OCI-LY7 (cell line): ENCODE measurements at places on chromosomes 7 and 10. TPM values are rescaled to one million over a fixed set of nuclear protein-coding genes. Genes with fewer than 3 reads are reported as not detected.

The CDHR1 gene
- not detected in 2 replicates for total RNA-seq

The STOX1 gene
- 2.5 and 2.6 TPM in 2 replicates for total RNA-seq

The SRGN gene
- 5.8 and 9.1 TPM in 2 replicates for total RNA-seq

The CPVL gene
- total RNA-seq: not detected in 2 replicates

The AGBL3 gene
- total RNA-seq: 4.9 and 7.1 TPM in 2 replicates

The SFR1 gene
- 13.9 and 18.0 TPM in 2 replicates for total RNA-seq

The ADAMTS14 gene
- total RNA-seq: 0.11 TPM in 1 of 2 replicates, not detected in the other

The ELMO1 gene
- 101 and 110 TPM in 2 replicates for total RNA-seq

The KCTD7 gene
- 41.8 and 43.3 TPM in 2 replicates for total RNA-seq

The FAM25G gene
- not detected in 2 replicates for total RNA-seq

The PNLIP gene
- not detected in 2 replicates for total RNA-seq

The SERPINE1 gene
- total RNA-seq: 0.30 and 0.42 TPM in 2 replicates
